Calu3 (cell line): ENCODE measurements at places on chromosomes 7 and 10.
A peak's percentile ranks its signal among the peaks of the same experiment; 100 is the strongest.

DNA sequence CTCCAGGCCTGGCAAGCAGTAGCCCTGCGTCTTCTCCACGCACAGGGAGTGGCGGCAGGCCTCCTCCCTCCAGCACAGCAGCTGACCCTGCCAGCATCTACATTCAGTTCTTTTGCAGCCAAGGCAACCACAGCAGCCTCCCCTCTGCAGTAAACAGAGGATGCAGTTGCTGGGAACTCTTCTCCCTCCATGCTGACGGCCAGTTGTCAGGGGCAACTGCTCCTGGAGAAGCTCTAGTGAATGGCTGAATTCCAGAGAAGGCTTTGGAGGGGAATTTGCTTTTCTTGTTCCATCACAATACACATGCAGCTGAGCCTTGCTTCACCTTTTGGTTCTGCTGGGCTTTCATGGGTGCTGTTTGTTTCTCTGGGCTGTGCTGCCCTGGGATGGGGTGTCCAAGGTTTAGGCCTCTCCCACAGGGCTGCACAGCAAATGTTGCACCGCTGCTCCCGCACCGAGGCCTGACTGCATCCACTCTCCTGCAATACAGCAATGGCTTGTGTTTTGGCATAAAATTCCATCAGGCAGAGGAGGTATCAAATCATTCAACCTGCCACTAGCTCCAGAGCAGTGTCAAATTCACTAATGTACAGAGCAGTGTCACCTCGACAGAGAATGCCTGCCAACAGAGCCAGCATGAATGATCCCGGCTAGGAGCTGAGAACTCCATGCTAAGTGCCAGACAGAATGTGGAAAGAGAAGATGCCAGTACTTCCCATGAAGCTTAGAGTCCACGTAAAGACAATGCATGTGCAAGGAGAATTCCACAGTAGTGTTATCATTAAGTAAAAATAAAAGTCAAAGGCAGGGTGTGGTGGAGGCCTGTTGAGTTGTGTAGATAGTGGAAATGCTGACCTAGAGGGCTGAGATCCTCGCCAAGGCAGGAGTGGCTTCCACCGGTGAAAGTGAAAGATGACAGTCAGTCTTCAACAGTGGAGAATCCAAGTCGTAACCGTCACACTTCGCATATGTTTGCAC lies 399.6 kb downstream of the DPP6 start:
- DNase-seq, result no peak

DNA sequence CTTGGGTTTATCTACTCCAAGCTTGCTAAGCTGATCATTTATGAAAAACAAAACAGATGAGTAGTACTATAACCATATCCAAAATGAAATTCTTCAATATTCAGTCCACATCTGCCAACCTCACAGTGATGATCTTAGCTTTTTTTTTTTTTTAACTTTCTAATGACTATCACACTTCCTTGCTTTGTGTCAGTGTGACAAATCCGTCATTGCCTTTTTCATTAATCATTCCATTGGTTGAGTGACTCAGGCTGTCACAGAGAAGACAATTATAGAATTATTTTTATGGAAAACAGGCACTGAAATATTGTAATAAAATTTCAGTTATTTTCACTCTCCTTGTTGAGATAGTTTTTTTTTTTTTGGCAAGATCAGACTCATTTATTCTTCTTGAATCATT lies 70.7 kb downstream of the CPVL start:
- no peak for DNase-seq

DNA sequence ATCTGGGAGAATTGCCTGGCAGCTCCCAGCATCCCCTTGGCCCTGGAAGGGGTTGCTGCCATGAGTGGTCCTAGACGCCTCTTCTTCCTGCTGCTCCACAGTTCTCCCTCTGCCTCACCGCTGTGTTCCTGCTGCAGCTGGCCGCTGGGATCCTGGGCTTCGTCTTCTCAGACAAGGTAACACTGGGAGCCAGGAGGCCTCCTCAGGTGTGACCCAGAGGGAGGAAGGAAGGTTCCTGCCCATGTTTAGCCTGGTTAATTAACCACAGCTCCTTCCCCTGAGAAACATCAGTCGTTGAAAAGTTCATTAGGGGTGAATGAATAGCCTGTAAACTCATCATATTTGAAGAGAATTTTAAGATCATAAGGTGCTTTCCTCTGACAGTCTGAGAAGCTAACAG lies 18.2 kb downstream of the TSPAN33 start:
- no peak for DNase-seq

DNA sequence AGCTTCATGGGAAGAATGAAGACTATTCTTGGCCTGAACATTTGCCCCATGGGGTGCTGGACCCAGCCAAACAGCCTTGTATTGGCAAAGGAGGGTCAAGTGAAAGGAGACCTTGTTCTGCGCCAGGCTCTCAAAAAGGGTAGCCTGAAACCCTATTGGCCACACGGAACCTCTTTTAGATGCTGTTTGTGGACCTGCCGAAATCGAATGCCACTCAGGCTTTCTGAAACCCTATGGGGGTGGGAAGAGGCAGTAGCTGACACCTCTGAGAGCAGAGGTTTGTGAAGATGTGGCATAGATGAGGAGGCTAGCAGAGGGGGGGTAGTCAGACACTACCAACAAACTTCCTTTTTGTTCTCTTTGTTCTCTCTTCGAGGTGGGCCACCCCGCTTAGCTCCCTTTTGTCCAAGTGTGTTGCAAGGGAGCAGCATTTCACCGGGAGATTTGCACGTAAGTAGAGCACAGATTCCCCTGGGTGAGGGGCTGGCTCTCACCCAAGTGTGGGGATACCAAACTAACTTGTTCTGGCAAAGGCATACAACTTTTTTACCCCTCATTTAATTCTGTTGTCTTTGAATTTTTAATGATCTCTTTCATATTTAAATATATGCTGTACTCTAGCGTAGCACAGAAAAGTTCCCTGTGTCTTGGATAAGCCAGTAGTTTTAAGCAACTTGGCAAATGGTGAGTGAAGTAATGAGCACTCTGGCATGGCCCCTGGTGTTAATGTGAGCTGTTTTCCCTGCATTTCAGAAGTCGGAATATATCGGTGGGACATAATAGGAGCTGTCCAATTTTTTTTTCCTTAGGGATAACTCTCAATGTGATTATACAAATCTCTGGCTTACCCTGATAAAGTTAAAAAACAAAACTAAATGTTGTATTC lies 107.7 kb downstream of the SEPTIN7 start:
- DNase-seq, result no peak

GRCh38 chr7:113267271-113267670 lies 148.9 kb upstream of the SMIM30 start:
- no peak for DNase-seq

- DNase-seq, result no peak
Observed at GRCh38 chr7:47024991-47025390, 556.9 kb downstream of the TNS3 start.

GRCh38 chr10:14389981-14390590 lies 59.4 kb upstream of the FRMD4A start:
- no peak for DNase-seq

GRCh38 chr7:128373606-128374005 lies 12.1 kb upstream of the PRRT4 start:
- no peak for DNase-seq

GRCh38 chr10:571688-572451 lies 117.6 kb downstream of the DIP2C start:
- no peak for DNase-seq

DNA sequence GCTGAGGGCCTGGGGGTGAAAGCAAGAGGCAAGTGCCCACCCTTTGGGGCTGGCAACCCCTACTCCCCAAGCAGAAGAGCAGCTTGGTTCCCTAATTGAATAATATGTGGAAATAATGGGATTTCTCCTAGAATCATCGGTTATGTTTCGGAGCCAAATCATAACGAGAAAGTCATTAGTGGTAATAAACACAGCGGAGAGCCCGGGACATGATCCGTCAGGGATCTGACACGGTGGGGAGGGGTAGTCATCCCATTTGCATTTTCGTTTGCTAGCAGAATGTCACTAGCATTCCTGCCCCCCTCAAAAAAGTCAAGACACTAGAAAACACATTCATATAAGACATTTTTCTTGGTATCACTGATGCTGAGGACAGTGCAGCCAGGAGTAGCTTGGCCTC lies 140.4 kb downstream of the CDH23 start:
- no peak for DNase-seq

GRCh38 chr10:13955409-13956068 lies 368.8 kb downstream of the PRPF18 start:
- DNase-seq, result no peak

- no peak for DNase-seq
Observed at GRCh38 chr10:43598446-43598845, 7.8 kb upstream of the ZNF485 start.

- DNase-seq, result no peak
Observed at GRCh38 chr10:129710510-129710847, 243.4 kb downstream of the MGMT start.

- DNase-seq, result no peak
Observed at GRCh38 chr10:35459449-35459847, 123.1 kb downstream of the CCNY start.

DNA sequence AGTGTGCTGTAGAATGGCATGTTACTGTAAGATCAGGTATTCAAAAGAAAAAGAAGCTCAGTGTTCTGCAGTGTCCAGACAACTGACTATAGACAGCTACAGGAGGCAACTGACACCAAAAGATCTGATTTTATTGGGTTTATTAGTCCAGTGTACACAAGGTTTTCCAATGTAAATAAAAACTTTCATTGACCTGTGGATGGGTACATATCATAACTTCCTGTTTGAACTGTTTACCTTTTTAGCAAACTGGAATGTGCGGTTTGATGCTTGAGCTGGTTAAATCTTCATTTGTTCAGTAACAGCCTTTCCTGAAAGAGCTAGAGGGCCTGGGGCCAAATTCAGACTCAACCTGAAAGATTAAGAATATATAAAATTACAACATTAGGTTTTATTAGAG lies 172.6 kb upstream of the SP8 start:
- peak; percentile 15 for DNase-seq

DNA sequence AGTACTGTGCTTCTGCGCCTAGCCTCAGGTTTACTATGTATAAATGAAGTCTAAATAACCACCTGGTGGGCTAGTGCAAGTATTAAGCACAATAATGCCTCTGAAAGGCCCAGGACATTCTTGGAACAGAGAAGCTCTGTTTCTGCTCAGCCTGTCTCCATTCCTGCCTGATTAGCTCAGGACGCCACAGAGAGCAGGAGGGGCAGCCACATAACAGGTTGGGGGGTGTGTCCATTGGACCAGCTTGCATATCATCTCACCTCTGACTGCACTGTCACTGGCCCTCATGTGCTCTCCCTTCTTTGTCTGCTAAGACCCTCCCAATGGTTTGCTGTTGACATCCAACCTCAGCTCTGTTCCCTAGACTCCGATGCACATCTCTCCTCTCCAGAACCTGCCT lies 52.8 kb upstream of the IKZF1 start:
- DNase-seq, result no peak

DNA sequence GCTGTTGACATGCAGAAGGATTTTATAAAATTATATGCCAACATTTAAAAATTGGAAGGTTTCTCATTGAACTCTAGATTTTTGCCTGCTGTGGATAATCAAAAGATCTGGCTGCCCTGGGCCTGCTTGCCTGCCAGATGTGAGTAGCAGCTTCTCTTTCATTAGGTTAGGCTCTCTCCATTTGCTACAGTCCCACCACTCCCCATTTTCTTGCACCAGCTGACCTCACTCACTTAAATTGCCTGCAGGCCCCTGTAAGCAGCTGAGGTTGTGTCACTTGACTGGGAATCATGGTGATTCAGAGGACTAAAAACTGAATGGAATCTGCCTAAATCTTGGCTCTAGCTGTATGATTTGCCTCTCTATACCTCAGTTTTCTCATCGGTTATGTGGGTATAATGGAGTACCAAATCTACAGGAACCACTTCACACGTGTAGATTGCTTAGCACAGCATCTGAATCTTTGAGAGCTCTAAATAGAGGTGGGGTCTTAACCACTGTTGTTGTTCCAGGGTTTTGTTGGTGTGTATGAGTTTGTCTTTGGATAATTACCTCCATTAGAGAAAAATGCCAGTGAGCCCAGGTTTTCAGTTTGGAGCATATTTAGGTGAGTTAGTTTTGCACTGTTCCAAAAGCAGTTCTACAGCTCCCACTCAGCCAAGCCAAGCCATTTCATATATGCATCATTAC lies 18.6 kb upstream of the RAPGEF5 start:
- DNase-seq, result no peak

- DNase-seq, result no peak
Observed at GRCh38 chr7:150321788-150322113, 1.4 kb upstream of the LRRC61 start.

GRCh38 chr7:42457663-42458062 lies 220.7 kb upstream of the GLI3 start:
- DNase-seq, result no peak

DNA sequence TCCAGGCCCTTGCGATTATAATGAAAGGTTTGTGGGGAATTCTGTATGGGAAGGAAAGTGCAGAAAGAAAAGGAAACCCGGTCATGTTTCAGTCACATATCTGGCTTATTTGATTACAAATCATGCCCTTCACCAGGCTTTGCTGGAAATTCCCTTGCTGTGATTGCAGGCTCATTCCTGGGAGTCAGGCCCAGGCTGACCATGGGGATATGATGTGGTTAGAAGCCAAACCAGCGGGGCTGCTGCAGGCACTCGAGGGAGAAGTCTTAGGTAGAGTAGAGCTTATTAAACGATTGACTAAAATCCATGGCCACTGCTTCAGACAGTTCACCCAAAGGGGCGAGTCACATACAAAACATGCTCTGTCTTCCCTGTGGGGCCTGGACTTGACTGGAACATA lies 16.2 kb downstream of the PKD1L1 start:
- no peak for DNase-seq

DNA sequence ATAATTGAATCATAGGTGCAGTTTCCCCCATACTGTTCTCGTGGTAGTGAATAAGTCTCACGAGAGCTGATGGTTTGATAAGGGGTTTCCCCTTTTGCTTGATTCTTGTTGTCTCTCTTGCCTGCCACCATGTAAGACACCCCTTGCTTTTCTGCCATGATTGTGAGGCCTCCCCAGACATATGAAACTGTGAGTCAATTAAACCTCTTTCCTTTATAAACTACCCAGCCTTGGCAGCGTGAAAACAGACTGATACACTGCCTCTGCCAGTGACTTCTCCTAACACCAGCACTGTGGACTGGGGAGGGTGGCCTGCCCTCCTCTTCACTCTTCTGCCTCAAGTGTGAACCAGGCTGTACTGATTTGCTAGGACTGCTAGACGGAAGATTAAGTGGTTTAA lies 108.6 kb downstream of the RAB11FIP2 start:
- DNase-seq, result no peak
